ENCODE measurements at places on chromosomes 12 and 14.

- DNase-seq, result no peak
Measured at GRCh38 chr14:82035397-82035796, 501.7 kb upstream of the SEL1L start.

DNA sequence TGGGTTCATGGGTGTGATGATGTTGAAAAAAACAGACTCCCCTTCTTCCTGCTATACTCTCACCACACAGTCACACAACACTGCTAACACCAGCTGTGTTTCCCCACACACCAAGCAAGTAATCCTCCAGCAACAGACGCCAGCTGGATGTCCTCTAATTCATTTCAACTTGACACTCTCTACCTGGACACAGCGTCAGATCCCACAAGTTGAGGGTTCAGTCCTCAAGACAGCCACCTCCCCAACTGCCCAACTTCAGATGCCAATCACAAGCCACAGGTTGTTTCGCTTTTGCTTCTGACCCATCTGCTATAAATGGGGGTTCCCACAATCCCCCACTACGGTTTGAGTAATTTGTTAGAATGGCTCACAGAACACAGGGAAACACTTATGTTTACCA lies 49.3 kb downstream of the TMEM30B start:
- DNase-seq, result no peak

DNA sequence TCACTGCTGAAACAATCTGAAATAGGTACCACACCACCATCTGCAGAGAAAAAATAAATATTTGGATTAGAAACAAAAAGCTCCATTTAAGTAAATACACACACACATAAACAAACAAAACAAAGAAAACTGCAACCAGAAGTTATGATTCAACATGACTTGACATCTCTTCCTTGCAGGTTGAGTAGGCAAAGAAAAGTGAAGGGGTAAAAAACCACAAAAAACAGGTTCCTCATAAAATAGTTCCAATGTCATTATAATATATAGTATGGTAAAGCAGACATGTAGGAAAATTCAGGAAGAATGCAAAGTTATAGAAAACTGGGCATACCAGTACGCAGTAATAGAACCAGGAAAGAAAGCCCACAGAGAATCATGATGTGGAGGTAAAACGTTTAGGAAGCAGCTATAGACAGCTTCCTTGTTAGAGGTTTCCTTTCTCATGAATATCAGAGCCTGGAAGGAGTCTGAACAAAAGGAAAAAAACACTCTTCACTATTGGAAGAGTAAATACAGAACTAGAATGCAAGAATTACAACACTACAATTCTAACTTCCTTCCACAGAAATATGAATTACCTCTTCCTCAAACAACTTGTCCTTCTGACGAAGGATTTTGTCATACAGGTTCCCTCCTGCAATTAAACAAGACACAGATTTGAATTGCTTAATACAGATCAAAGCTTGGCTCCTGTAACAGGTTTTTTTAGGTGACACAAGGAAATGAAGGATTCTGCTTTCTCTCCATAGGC lies 6.1 kb downstream of the NEK9 start:
- DNase-seq, result no peak

- no peak for DNase-seq
Measured at GRCh38 chr12:42126963-42127362, 17.7 kb downstream of the GXYLT1 start.

DNA sequence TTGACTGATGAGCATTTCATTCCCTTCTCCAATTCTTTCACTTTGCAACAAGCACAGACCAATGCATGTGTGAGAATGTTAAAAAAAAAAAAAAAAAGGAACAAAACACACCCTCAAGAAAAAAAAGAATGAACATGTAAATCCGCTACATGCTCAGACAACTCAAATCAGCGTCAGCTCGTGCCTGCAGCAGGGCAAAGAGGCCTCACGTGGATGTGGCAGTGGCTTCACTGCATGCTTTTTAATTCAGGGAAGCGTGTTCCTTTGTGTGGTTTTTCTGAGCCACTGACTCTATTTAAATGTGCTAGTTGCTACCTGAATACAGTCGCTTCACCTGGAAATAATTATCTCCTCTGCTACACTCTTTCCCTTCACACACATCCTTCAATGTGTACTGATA lies 55.1 kb downstream of the PPP1R36 start:
- no peak for DNase-seq

DNA sequence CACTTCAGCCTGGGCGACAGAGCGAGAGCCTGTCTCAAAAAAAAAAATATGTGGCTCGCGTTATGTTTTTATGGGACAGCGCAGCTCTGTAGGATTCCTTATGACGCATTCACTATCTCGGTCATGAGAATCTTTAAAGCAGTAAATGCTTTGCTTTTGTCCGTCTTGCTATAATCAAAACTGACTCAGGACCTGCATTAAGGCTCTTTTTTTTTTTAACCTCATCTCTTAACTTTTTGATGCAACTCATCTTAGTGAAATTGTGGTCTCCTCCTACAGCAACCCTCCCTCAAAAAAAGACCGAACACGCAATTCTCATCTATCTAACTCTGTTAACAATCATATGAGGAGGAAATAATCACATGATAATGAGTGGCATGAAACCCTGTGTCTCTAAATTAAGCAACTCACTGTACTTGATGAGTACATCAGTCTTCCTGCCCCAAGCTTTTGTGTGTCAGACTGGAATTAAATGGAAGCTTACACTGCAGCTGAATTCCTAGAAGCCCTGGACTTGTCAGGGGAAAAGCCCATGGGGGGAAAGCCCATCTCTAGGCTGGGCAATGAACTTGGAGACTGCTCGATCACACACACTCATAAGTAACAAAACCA lies 4.3 kb downstream of the P2RX4 start:
- DNase-seq, result peak; percentile 52

- no peak for DNase-seq
Measured at GRCh38 chr14:103872481-103873113, 25.2 kb upstream of the PPP1R13B start.

- DNase-seq, result no peak
Measured at GRCh38 chr12:70577283-70577634, 60.0 kb downstream of the PTPRB start.

DNA sequence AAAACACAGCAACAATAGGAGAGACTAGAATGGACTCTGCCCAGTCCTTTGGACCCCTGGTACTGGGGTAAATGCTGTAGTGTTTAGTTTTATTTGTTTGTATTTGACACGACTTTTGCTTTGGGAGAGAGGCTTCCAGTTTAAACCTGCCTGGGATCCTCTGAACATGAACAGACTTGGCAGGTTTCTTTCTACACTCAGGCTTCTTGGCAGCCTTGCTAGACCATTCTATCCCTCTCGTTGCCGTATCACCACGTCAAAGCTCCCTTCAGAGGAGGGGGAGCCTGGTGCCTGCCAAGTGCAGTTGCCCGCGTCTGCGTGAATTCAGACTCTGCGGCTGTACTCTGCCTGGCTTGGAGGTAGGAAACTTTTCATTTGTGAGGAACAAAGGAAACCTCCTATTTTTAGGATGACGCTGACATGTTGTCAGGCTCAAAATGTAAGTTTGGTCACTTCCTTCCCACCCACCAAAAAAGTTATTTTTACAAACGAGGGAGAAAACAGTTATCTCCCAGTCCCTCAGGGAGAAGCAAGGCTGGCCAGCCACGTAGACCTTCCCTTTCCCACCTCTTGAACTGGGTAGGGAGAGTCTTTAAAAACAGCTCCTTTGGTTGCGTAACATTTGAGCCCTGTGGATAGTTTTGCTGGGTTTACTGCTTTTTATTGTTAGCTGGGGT lies 25.9 kb downstream of the CD9 start:
- DNase-seq, result no peak

GRCh38 chr12:91852634-91853033 lies 293.0 kb downstream of the BTG1 start:
- no peak for DNase-seq

DNA sequence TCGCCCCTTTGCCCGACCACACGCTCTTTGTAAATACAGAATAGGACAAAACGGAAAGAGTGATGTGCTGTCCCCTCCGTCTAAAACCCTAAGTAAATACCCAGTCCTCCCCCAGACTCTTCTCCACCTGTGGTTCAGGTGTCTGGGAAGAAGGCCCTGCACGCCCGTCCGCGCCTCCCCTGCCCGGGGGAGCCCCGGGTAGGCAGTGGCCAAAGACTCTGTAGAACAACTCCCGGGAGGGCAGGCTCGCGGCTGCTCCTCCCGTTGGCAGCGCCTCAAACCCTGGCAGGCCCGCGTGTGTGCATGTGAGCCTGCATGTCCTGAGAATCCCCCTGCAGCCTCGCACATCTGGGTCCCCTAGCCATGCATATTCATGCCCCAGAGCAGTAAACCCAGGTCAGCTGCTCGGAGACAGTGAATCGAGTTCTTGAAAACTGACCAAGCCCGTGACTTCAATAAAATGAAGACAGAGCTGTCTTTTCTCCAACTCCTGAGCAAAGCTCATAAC lies 165.8 kb downstream of the MON2 start:
- no peak for DNase-seq

GRCh38 chr12:55392032-55392795 lies 8.1 kb upstream of the OR6C65 start:
- DNase-seq, result no peak

DNA sequence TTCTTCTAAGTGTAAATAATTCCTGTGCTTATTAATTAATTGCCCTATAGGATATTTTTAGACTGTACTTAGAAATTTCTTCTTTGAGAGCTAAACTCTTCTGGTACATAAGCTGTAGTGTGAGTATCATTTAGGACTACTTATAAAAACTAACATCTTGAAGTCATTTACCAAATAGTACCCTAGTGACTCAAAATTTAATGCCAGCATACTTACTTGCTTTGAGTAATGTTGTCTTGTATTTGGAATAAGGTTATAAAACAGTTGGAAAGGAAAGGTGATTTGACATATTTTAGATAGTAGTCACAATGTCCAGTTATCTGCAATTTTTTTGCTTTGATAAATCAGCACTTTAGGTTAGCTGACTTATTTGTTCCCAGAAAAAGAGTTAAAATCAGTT lies 39.1 kb downstream of the SPATA7 start:
- no peak for DNase-seq

DNA sequence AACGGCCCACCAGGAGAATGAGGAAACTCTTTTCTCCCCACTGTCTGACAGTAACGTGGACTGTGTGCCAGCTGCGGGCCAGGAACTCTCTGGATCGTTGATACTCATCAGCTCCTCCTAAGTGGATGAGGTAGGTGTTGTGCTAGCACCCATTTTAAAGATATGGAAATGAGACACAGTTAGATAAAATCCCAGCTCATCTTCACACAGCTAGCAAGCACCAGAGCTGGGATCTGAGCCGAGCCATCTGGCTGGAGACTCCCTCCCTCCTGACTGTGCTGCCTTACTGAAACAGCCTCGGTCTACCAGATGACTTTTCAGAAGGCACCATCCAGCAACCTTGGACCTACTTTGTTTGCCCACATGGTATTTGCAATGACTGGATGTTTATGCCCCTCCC lies 49.2 kb downstream of the TMEM132D start:
- DNase-seq, result no peak

- peak; percentile 10 for DNase-seq
Measured at GRCh38 chr12:52837413-52837741, 3.3 kb upstream of the KRT79 start.

DNA sequence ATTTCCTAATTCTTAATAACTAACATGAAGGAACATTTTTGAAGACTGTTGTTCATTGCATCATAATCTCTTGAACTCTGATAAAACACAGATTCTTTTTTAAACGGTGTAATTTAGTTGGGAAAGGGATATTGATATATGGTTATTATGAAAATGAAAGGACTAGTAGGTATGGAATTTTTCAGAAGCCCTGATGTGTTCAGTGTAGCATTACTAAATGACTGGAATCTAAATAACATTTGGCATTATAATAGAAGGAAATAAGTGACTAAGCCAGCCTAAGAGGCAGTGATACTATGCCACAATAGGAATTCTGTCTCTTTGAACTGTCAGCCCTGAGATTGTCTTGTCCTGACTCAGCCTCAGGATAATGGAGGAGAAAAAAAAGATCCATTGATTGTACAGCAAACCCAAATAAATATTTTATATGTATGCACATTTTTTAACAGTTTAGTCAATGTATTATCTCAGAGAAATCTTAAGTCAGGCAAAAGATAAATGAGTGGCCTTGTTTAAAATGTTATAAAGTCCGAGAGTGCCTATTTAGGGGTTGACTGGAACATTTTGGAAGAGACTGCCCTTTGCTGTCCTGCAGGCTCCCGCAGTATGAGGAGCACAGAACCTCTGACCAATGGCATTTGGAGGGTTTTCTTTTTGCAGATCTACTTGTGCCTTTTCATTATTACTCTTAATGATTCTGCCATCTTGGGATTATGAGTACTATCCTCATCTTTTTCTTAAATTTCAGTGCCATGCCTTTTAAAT lies 271.2 kb downstream of the EGLN3 start:
- no peak for DNase-seq

DNA sequence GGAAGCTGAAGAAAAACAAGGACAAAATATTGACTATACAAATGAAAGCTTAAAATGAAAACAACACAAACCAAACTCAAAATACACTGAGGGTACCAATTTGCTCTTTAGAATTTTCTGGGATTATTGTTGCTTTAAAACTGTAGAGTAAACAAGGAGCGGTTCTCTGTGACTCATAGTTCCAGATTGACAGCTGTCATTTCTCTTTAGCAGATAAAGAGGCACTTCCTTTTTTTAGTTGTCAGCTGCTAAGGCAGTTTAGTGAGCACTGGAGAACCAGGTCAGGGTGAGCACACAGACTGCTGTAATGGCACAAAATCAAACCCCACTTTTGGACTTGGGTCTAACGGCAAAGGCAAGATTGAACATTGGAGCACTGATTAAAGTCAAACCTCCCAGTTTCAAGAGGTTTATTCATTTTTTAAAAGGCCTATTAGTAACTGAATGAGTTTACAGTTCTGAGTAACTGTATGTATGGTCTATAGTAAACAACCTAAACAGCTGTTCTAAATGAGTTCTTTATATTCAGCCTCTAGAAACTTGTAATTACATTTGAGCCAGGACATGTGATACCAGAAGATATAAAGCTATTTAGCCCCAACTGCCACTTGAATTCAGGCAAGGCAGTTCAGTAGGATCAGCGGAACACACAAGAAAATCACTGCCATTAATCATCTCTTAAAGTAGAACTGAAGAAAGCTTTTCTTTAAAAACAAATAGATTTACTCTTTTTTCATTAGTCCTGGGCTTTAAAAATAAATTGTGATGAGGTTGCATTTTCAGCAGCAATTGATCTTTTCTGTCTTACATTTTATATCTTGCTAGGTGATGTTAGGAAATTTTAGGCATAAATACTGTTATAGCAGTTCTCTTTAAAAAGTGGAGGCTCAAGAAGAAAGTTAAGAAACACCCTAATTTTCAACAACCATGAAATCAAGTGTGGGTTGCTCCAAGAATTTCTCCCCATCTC lies 71.7 kb upstream of the PRICKLE1 start:
- DNase-seq, result no peak

GRCh38 chr12:13099066-13099843 lies 4.2 kb downstream of the GSG1 start:
- no peak for DNase-seq

DNA sequence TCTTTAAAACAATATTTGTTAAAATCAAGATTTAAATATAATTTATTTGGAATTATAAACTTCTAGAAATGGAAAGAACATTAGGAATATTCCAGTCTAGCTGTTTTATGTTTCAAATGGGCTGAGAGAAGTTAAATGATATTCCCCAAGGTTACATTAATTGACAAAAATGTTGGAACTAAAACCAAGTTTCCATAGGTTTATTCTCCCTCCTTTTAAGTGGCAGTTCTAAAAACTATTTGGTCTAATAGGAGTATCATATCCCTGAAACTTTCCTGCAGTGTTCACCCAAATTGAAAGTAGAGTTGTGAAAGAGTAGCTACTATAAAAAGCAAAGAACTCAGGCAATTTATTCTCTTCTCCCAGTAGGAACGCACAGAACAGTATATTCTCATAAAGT lies 1185.5 kb downstream of the LRFN5 start:
- DNase-seq, result no peak

GRCh38 chr14:104293851-104294627 lies 155.7 kb downstream of the KIF26A start:
- DNase-seq, result no peak

Data from activated naive CD4-positive, alpha-beta T cell treated with anti-CD3 and anti-CD28 coated beads for 36 hours (primary cell).